Regular cardiac myocyte (primary cell): ENCODE measurements at places on chromosomes 12 and 14. TPM values are rescaled to one million over a fixed set of nuclear protein-coding genes. Genes with fewer than 3 reads are reported as not detected.

The ZC2HC1C gene
- 0.85 and 0.96 TPM in 2 replicates for total RNA-seq

The SELPLG gene
- total RNA-seq = 0.85 and 1.3 TPM in 2 replicates

The SBNO1 gene
- total RNA-seq = 21.1 and 30.9 TPM in 2 replicates

The NEUROD4 gene
- total RNA-seq = not detected in 2 replicates

The RNF212B gene
- not detected in 2 replicates for total RNA-seq

The P2RX2 gene
- not detected in 2 replicates for total RNA-seq

The DTX3 gene
- total RNA-seq = 5.4 and 14.7 TPM in 2 replicates

The OR4E2 gene
- not detected in 2 replicates for total RNA-seq

The RNASE11 gene
- total RNA-seq = not detected in 2 replicates

The HCAR3 gene
- total RNA-seq = not detected in 2 replicates

The RPL6 gene
- 1,201 and 1,294 TPM in 2 replicates for total RNA-seq

The NOXRED1 gene
- total RNA-seq = 0.19 and 0.28 TPM in 2 replicates

The PRICKLE1 gene
- total RNA-seq = 3.1 and 4.6 TPM in 2 replicates

The TSPAN9 gene
- total RNA-seq = 34.1 and 38.3 TPM in 2 replicates

The HOXC9 gene
- under 0.01 TPM in 1 of 2 replicates, not detected in the other for total RNA-seq

The AICDA gene
- not detected in 2 replicates for total RNA-seq

The RPL36AL gene
- 257 and 303 TPM in 2 replicates for total RNA-seq

The ENO2 gene
- total RNA-seq = 40.8 and 66.8 TPM in 2 replicates

The PITPNM2 gene
- total RNA-seq = 2.0 and 3.5 TPM in 2 replicates

The ABCC9 gene
- total RNA-seq = 14.0 and 51.0 TPM in 2 replicates
